WTC11 (cell line): ENCODE measurements at places on chromosomes 7 and 10. TPM values are rescaled to one million over a fixed set of nuclear protein-coding genes. Genes with fewer than 3 reads are reported as not detected.

The PKD2L1 gene
- 0.09 TPM in 1 of 3 replicates, not detected in the others for total RNA-seq

The TUBAL3 gene
- total RNA-seq: 0.15 to 0.25 TPM in 2 of 3 replicates, not detected in the other

- H3K36me3 ChIP-seq: no peaks in the 10 kb centered on the region
- H3K27me3 ChIP-seq: no peaks in the 10 kb centered on the region; the same call in 1 of the 2 replicates
- no peak overlapping the region for H3K4me3 ChIP-seq
- H3K27ac ChIP-seq: no peak overlapping the region
These were observed 202.8 kb upstream of the SVIL start for GRCh38 chr10:29837586-29837985.

The CLEC5A gene
- total RNA-seq: not detected in 3 replicates

DNA sequence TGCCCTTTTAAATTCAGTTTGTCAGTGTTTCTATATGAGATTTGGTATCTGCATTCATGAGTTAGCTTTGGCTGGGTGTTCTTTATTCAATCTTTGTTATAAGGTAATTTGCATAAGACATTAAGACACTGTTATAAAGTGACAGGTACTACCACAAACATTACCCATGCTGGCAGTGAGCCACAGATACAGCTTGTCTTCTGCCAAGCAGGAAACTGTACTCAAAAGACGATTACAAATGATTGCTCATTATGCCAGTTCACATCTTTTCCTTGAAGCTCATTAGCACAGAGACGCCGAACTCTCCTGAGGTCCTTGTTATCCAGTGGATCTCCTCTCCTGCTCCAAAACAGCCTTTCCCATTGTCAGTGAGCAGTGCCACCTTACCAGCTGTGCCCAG lies 30.4 kb downstream of the AMPH start:
- DNase-seq: no peak
- no peak overlapping the region for H3K4me3 ChIP-seq
- H3K4me1 ChIP-seq: no peaks in the 10 kb centered on the region
- H3K27ac ChIP-seq: no peak overlapping the region
- H3K27me3 ChIP-seq: no peaks in the 10 kb centered on the region

DNA sequence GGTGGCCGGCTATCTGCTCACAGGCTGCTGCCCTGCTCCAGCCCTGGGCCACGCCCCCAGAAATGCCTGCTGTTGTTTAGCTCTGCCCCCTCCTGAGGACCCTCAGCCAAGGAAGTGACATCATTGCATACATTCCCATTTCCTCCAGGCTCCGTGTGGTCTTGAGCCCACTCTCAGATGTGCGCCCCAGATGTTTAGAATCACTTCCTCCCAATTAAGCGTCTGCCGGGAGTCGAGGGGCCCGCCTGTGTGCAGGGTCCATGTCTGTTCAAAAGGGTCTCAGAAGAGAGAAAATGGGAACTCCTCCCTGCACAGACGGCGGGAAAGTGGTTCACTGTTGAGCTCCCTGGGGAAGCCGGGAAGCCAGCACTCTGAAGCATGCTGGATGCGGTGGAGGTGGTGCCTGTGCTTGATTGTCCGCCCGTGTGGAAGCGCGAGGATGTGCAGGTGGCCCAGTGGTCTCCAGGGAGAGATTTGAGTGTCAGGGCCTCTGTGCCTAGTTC lies 116.9 kb upstream of the PPIF start:
- H3K4me1 ChIP-seq: peaks cover 35% of the 10 kb centered on the region
- H3K36me3 ChIP-seq: peaks cover 7% of the 10 kb centered on the region; the same call in 1 of the 2 replicates

- peak overlapping the region; percentile 80 for H3K4me3 ChIP-seq
- H3K27me3 ChIP-seq: peaks cover 63% of the 10 kb centered on the region
- peaks cover 4% of the 10 kb centered on the region for H3K36me3 ChIP-seq
- DNase-seq: no peak
- peak overlapping the region; percentile 86 for H3K27ac ChIP-seq
- H3K4me1 ChIP-seq: peaks cover 44% of the 10 kb centered on the region
These were observed 1.4 kb downstream of the UTF1 start for GRCh38 chr10:133231244-133231945.

The GPRIN2 gene
- total RNA-seq: 17.5 to 22.5 TPM (median 20.9 TPM) in 3 replicates

DNA sequence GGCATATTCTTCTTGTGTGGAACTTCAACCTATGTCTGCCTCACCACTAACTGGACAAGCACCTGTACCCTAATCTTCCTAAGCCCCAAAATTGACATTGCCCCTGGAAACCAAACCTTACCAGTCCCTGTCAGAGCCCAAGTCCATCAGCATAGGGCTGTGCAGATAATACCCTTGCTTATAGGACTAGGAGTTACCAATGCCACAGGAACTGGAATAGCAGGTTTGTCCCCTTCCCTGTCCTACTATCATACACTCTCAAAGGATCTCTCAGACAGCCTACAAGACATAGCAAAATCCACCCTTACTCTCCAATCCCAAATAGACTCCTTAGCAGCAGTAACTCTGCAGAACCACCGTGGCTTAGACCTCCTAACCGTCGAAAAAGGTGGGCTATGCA lies 19.8 kb downstream of the ZNF107 start:
- DNase-seq: no peak
- H3K4me3 ChIP-seq: no peak overlapping the region
- H3K27me3 ChIP-seq: no peaks in the 10 kb centered on the region; the same call in 1 of the 2 replicates
- H3K27ac ChIP-seq: no peak overlapping the region
- H3K4me1 ChIP-seq: no peaks in the 10 kb centered on the region
- peaks cover 13% of the 10 kb centered on the region for H3K36me3 ChIP-seq

The FAM25A gene
- not detected in 3 replicates for total RNA-seq

The SHH gene
- total RNA-seq: 0.05 to 0.37 TPM (median 0.26 TPM) in 3 replicates

The OR2A42 gene
- total RNA-seq: 0.20 to 0.37 TPM (median 0.27 TPM) in 3 replicates

GRCh38 chr10:14374745-14375445 lies 44.2 kb upstream of the FRMD4A start:
- no peak for DNase-seq
- H3K27ac ChIP-seq: no peak overlapping the region
- H3K36me3 ChIP-seq: no peaks in the 10 kb centered on the region
- no peak overlapping the region for H3K4me3 ChIP-seq
- H3K27me3 ChIP-seq: no peaks in the 10 kb centered on the region; the same call in 1 of the 2 replicates
- H3K4me1 ChIP-seq: peaks cover 27% of the 10 kb centered on the region

The UCMA gene
- 1.0 to 1.9 TPM (median 1.5 TPM) in 3 replicates for total RNA-seq

The TDRD1 gene
- total RNA-seq: 0.57 to 0.70 TPM (median 0.69 TPM) in 3 replicates

DNA sequence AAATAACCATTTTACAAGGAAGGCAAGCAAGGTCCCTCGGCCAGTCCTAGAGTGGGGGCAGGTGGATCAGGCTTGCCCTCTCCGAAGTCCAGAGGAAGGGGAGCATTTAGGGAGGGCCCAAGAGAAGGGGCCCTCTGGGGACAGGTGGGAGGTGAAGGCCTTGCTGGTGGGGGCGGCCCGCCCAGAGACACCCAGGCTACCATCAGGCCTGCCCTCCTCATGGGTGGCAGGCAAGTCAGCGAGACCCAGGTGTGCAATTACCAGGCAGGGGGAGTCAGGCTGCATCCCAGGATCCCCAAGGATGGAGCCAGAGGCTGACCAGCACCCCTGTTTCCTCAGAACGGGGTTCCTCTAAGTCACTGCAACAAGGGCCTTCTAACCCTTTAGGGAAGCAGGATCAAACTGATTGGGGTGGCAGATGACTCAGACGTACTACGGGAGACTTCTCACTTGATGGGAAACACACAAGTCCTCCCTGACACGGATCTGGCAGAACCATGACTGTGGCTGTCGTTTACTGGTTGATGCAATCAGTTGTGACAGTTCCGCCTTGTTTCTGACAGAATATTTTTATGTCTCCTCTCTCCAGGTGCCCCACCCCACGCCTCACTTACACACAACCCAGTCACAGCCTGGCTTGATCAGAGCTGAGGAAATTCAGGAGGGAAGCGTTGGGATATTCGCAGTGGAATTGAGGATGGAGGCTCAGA lies 8.2 kb downstream of the LOXL4 start:
- no peaks in the 10 kb centered on the region for H3K36me3 ChIP-seq
- DNase-seq: no peak
- no peak overlapping the region for H3K27ac ChIP-seq
- no peaks in the 10 kb centered on the region for H3K4me1 ChIP-seq
- no peaks in the 10 kb centered on the region for H3K27me3 ChIP-seq
